ENCODE measurements at places on chromosomes 16 and 17.

- no peak for DNase-seq
Observed at GRCh38 chr17:41304091-41304490, 1.4 kb upstream of the KRTAP29-1 start.

GRCh38 chr16:57837305-57838125, 35.2 kb upstream of the KIFC3 start:
- no peak for DNase-seq

- DNase-seq, result no peak
Observed at GRCh38 chr17:40014375-40014980, 762 bp upstream of the CSF3 start.

GRCh38 chr17:76683921-76684745, 26.6 kb downstream of the MXRA7 start:
- DNase-seq, result no peak

DNA sequence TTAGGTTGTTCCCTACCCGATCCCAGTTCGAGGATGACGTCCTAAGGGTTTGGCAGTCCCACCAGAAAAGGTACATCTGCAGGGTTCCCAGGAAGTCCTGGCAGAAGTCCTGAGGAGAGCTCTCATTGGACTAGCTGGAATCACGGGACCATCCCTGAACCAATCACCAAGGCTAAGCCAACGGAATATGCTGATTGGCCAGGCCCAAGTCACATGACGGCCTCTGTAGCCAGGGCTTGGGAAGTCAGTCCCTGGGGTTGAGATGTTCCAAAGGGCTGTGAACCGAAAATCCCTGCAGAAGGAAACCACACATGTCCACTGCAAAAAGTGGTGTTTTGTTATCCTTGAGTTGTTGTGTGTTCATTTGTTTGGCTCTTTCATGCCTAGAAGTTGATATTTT, 68.2 kb upstream of the ZNF423 start:
- no peak for DNase-seq

DNA sequence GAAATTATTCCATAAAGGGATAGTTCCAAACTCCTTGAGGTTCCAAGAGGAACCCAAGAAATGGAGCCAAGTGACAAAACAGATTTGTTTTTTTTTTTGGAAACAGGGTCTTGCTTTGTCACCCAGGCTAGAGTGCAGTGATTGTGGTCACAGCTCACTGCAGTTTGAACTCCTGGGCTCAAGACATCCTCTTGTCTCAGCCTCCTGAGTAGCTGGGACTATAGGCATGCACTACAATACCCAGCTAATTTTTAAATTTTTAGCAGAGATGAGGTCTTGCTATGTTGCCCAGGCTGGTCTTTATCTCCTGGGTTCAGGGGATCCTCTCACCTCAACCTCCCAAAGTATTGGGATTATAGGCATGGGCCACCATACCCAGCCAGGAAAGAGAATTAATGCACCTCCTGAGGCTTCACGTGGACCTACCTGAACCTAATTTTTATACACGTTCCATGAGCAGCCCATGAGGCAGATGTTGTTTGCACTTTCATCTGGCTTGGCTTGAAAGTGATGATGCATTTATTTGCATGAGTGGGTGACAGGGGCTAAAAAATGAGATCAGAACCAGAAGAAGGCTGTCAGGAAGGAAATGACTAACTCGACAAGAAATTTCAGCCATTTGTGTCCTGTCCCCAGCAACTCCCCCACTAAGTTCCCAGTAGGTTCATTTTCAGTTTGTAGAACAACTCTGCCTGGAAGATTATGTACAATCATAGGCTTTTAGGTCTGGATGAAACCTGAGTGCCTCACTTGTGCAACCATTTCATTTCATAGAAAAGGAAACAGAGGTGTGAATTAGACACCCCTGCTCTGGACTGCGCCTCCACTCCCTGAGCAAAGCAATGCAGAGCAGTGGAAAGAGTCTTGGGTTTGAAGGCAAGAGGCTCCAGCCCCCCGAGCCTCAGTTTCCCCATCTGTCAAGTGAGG, 10.3 kb upstream of the IRF8 start:
- no peak for DNase-seq

- no peak for DNase-seq
Observed at GRCh38 chr16:69150146-69150865, 17.9 kb downstream of the UTP4 start.

DNA sequence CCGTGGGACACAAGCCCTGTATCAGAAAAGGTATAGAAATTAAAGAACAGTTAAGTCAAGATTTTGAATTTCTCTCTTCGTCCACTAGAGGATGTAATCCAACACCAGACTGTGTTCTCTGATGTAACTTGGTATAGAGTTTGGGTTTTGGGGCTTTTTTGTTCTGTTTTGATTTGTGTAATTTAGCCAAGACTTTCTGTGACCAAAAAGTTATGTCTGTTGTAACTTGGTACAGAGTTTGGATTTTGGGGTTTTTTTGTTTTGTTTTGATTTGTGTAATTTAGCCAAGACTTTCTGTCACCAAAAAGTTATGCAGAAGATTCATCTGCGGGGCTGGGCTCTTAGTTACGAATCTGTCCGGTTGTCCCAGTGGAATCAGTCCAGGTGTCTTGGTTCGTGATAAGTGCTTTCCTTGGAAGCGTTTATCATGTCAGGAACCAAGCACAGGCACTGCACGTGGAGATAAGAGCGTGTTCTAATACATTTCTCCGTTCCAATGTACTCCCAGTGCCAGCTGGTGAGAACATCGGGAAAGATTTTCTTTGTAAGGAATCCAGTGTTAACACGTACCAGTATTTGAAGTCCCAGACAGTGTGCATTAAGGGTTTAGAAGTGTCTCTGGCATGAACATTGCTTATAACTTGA, 44.1 kb upstream of the SEC14L1 start:
- DNase-seq, result no peak

DNA sequence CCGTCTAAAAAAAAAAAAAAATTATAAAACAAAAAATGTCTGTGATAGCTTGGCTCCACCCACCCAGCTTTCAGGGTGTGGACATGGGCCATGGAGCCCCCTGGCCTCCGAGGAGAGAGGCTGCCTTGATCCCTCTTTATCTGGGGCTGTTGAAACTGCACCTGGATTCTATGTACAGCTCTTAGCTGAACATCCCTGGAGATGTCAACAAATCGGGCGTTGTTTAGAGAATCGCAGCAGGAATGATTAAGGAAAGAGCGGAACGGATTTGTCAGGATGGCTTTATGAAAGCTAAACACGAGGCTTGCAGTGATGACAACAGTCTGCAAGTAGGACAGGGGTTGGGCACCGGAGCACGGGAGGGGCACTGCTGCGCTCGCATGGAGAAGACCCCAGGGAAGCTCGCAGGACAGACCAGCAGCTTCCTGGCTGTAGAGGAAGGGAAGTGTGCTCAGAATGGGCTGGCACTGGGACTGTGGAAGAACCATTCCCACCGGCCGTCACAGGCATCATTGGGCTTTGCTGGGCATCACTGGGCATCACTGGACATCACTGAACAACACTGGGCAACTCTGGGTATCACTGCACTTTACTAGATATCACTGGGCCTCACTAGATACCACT, 195.8 kb upstream of the FOXF1 start:
- DNase-seq, result no peak

GRCh38 chr17:45794840-45795239, 10.7 kb downstream of the CRHR1 start:
- no peak for DNase-seq

DNA sequence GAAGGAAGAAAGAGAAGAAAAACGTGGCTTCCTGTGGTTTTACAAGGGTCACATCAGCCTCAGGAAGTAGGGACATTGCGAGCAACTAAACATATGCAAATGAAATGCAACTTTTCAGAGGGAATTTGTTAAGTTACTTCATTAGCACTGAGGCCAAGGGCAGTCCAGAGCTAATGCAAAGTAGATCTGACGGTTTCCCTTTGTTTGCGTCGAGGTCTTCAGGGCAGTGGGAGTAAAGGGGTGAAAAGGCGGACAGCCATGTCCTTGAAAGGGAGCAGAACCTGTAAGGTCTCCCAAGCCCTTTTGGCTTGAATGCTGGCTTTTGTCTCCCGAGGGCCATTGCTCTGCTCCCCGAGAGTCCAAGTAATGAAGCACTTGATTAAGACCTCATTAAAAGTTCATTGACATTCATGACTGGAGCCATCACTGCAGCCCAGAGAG, 85.0 kb downstream of the PMP22 start:
- no peak for DNase-seq

- DNase-seq, result no peak
Observed at GRCh38 chr17:37130984-37131446, 182.3 kb downstream of the AATF start.

- DNase-seq, result no peak
Observed at GRCh38 chr16:69179328-69180010, 7.5 kb upstream of the SNTB2 start.

GRCh38 chr17:80475910-80476876, at the start of gene NPTX1:
TSS of gene NPTX1 (minus strand) at chr17:80476607. CDS start at chr17:80476446, 161 bp downstream.
- DNase-seq, result no peak

GRCh38 chr17:78242024-78242742, 10.8 kb downstream of the TMEM235 start:
- DNase-seq, result no peak

DNA sequence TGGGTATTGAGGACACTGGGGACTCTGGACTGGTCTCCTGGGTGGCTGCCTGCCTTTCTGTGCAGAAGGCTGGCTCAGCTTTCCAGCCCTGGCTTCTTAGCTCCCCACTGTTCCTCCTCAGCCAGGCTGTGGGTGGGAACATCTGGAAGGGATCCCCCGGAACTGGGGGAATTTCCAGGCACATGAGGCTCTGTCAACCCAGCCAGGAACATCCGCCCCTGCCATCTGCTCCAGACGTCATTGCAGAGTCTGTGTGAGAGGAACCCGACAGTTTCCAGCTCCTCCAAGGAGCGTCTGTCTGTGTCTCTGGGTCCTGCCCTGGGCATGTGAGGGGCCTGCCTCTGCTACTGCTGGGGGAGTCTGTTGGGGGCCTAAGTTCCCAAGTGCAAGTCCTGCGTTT, 36.2 kb upstream of the CRHR1 start:
- DNase-seq, result no peak

- no peak for DNase-seq
Observed at GRCh38 chr17:31442276-31442675, 50.8 kb downstream of the RAB11FIP4 start.

DNA sequence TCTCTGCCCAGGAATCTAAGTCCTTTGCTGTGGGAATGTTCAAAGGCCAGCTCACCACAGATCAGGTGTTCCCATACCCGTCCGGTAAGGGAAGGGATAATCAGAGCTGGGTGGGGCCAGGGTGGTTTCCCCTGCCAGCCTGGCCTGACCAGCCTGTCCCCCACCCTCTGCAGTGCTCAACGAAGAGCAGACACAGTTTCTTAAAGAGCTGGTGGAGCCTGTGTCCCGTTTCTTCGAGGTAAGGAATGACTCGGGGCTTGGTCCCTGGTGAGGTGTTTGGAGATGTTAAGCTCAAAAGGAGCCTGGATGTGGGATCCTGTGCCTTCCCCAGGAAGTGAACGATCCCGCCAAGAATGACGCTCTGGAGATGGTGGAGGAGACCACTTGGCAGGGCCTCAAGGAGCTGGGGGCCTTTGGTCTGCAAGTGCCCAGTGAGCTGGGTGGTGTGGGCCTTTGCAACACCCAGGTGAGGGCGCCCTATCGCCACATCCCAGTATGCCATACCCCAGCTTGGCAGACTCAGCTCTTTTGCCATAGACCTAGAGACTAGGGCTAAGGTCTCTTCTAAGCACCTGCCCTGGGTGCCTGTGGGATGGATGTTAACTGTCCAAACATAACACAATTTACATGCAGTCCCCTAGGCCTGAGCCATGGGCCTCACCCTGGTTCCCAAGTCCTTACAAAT, 997 bp downstream of the ACADVL start:
- DNase-seq, result peak; percentile 43

GRCh38 chr17:83062818-83063671, 16.4 kb upstream of the METRNL start:
- no peak for DNase-seq

GRCh38 chr17:66459811-66460270, 157.4 kb downstream of the PRKCA start:
- no peak for DNase-seq

DNA sequence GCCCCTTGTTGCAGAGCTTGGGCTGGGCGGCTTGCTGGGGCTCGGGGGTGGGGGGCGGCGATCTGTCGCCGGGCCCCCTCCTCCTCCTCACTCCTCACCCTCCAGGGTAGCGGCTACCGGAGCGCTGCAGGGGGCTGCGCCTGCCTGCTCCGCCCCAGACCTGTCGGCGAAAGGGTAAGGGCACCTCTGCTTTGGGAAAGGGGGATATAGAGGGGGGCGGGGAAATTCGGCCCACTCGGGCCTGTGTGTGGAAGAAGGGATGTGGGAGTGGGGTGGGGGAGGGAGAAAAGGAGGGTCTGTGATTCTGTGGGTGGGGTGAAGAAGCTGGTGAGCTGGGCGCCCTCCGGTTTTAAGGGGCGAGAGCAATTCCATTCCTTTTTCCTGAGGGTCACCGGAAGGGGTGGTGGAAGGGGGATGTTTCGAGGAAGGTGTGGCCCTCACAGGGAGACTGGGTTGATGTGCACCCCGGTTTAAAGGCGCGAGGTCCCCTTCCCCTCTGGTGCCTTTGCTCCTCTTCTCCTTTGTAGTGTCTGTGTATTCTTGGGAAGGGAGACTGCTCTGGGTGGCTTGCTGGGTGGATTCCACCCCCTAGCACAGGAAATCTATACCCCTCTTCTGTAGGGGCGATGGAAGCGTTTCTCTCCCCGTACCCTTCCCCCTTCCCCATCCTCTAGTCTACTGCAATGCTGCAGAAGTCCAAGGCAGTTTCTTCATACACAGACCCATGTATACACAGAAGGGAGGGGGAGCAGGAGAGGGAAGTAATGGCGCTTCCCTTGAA, 878 bp downstream of the TAOK1 start:
- DNase-seq, result peak; percentile 0

DNA sequence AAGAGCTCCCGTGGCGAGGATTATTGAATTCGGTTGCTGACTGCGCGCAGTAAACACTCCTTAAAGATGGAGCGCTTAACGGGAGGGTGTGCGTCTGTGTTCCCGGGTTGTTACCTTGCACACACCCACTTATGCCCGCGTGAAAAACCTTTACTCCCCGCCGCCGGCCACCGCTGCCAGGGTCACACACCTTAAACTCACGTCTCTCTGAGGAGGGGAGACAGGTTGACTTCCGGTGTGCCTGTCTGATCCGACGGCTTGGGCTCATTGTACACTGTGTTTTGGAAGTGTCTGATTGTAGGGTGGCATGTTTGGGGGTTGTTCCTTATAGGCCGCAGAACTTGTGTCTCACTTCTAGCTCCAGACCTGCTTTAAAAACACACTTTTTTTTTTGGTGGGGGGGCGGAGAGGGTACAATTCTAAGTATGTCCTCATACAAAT, 66.8 kb downstream of the KPNA2 start:
- DNase-seq, result no peak

DNA sequence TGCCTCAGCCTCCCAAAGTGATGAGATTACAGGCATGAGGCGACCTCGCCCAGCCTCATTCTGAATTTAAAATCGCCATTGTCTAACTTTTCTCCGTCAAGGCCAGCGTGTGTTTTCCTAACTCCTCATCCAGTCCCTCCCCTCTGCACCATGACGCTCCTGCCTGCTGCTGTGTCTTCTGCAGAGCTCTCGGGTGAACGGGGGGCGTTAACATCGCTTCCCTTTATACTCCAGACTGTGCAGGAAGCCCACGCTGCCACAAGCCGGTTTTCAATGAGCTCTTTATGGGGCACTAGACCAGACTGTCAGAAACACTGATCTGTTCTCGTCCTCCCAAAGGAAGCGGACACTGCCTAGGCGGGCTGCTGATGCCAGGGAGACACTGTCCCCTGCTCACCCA, 13.2 kb downstream of the AANAT start:
- DNase-seq, result no peak

- no peak for DNase-seq
Observed at GRCh38 chr16:50683689-50684374, 2.7 kb upstream of the SNX20 start.

- no peak for DNase-seq
Observed at GRCh38 chr16:89931305-89931896, 8.3 kb downstream of the TUBB3 start.

All from stimulated activated CD8-positive, alpha-beta memory T cell treated with anti-CD3 and anti-CD28 coated beads, Interleukin-2, amount 100 ng/mL, for 48 hours (primary cell).